Activated CD4-positive, alpha-beta T cell treated with anti-CD3 and anti-CD28 coated beads for 36 hours (primary cell): ENCODE measurements at places on chromosomes 3 and 15.

DNA sequence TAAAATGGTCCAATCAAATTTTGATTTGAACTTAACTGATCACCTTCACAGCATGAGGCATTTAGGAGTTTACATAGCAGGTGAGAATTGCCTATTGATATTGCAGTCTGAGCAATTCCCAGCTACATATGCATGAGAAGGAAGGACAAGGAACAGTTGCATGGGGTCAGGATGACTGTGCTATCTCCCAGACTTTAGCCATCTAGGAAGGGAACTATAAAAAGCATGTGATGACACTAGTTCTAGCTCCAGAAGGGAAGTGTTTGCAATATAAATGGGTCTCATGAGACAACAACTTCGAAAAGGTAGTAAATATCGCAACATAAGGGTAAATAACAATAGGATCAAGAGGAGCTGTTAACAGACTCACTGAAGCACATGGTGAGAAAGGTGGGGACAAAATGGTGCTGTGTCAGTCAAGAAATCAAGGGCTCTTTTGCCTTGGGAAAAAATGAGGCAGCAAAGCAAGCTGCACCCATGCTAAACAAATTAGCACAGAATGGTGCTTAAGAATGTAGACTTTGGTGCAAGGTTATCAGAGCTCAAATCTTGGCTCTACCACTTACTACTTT, 90.4 kb upstream of the SLC2A2 start:
- no peak for DNase-seq

- peak; percentile 48 for DNase-seq
These were observed 374.1 kb downstream of the RORA start for GRCh38 chr15:60854858-60855564.

DNA sequence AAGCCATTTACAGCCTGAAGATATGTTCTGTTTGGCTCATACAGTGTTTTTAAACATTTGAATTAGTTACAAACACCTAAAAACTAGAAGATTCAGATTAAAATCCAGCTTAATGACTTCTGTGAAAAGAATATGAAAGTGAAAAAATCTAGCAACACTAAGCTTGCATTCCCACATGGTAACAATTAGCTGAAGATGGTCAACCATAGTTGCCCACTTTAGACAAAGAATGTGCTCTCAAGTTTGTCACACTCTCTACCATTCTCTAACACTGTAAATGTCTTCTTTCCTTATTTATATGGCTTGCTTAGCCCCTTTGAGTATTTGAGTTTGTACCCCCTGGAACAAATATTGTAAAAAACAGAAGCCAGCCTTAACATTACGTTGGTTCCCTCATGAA, 32.7 kb downstream of the HDGFL3 start:
- DNase-seq = no peak

- no peak for DNase-seq
These were observed 12.7 kb downstream of the ZNF35 start for GRCh38 chr3:44661189-44661588.

DNA sequence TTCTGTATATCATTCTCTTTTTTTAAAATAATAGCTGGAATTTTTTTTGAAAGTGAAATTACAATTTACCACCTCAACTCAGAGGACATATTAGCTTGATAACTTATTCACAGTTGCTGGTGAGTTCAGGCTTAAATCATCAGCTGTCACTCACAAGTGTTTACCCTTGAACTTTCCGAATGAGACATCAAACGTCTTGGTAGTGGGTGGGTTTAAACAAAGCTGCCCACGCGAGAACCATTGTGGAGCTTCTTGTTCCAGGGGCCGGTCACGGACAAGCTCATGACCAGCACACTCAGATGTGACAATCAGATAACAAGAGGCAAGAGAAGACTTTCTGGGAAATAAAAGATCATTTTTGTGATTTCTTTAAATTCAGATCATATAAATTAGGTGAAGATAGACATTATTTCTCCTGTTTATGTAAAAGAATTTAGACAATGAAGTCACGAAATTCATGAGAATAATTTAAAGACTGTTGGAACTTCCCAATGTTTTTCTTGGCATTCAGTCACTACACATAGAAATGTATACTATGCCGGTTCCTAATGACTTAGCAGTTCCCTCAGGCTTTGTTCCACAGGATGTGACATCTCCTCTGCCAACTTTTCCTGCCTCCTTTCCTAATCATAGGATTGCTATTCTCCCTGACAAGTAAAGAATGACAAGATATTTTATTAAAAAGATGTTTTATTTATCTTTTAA, 29.3 kb downstream of the BTD start:
- no peak for DNase-seq

DNA sequence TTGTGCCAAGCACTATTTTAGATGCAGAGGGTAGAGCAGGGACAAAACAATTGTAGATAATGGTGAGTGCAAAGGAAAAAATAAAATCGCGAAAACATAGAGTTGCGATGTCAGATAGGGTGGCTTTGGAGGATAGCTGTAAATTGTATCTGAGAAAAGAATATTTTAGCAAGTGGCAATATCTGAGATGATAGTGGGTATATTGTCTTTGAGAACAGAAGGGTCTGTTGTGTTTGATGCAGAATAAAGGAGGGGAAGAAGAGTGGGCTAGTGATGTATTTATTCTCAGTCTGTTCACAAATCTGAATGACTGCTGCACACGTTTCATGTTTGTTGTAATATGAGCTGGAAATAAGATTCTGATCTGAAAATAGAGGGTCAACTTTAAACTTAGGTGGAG, 396.8 kb downstream of the CADM2 start:
- no peak for DNase-seq

DNA sequence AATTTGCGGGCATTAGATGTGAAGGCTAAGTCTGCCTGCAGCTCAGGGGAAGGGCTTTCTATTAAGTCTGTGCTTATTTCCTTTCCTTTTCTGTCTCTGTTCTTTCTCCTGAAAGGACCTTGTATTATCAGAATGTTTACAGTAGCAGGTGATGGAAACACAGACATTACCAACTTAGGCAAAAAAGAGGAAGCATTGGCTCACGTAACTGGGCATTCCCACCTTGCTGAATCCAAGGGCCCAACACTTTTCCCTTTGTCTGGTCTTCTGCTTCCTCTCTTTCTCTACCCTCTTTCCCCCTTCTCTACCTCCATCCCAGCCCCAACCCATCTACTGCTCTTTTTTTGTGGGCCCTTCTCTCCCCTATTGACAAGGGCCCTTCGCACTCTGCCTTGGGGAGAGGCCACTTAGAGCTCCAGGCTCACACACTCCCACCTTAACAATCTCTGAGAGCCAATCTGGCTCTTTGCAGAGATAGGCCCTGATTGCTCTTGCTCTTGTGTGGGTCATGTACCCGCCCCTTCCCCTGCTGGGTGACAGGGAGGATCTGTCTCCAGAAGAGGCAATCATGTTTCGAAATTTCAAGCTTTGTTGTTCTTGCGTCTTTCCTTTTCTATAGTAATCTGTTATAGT, 35.0 kb downstream of the ACAA1 start:
- DNase-seq = no peak

- no peak for DNase-seq
These were observed 65.4 kb downstream of the CMSS1 start for GRCh38 chr3:99883138-99883461.

- no peak for DNase-seq
These were observed 5.9 kb upstream of the MUC4 start for GRCh38 chr3:195817578-195818135.

- DNase-seq = peak; percentile 24
These were observed 12.7 kb downstream of the KLHL25 start for GRCh38 chr15:85782064-85782463.

GRCh38 chr3:193869221-193870201, 266.4 kb upstream of the HES1 start:
- DNase-seq = peak; percentile 57

DNA sequence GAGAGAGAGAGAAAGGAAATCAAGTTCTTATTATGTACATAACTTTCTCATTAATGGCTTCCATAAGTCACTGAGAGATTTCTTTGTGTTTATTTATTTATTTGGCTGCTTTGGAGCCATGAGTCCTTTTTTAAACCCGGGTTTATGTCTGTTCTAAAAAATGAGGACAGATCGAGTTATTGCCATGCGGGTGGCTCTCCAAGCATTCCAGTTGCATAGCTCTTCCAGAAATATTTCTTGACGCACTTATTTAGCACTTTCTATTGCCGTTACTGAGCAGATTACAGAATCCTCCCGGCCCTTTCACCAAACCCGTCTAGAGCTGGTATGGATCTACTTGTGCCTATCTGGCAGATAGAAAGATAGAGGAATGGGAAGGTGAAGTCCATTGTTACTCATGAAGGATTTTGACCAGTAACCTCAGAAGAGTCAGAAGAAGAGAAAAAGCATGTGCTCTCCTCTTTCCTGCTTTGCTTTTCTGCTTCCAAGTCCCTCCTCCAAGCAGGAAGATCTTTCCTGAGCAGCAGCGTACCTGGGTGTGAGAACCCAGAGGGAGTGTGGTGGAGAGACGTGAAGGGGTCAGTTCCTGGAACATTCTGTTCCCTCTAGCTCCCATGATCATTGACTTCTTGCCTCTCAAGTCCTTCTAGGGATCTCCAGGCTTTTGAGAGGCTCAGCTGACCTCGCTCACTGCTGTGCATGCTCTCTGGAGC, 112.8 kb downstream of the LPP start:
- DNase-seq = no peak

DNA sequence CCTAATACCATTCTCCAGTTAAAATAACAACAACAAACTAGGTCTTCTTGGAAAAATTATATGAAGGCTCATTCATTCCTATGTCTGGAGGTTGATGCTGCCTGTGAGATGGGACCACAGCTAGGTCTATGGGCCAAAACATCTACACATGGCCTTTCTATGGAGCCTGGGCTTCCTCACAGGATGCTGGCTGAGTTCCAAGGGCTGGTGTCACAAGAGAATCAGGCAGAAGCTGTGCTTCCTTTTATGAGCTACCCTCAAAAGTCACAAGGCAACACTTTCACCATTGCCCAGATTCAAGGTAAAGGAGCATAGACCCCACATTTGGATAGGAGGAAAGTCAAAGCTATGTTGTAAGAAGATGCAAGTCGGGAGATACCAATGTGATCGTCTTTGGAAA, 4.6 kb upstream of the RTP2 start:
- no peak for DNase-seq

GRCh38 chr3:148255981-148256969, 441.4 kb upstream of the AGTR1 start:
- no peak for DNase-seq

- no peak for DNase-seq
These were observed 28.8 kb upstream of the GLCE start for GRCh38 chr15:69131362-69132220.

GRCh38 chr3:173238091-173238490, 97.1 kb upstream of the SPATA16 start:
- no peak for DNase-seq

- no peak for DNase-seq
These were observed 356.4 kb upstream of the RASGRP1 start for GRCh38 chr15:38920966-38921365.
